ENCODE measurements at places on chromosomes 13 and 19.

- DNase-seq, result no peak
These were observed 383.0 kb downstream of the SLITRK1 start for GRCh38 chr13:83499286-83499685.

DNA sequence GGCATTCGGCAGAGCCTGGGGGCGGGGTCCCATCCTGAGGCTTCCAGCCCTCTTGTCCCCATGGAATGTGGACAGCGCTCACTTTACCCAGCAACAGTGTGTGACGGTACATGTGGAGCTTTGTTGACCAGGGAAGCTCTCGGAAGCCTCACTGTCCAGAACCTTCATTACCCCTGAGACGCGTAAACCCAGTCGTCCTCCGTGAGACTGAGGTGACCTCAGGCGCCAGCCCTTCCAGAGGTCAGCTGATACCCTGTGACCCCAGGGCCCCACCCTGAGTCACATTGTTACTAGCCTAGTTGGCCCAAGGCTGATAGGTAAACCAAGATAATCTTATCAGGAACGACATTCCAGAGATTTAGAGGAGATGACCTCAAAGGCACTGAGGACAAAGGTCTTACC is 10.2 kb upstream of the TMEM160 start:
- DNase-seq, result no peak

DNA sequence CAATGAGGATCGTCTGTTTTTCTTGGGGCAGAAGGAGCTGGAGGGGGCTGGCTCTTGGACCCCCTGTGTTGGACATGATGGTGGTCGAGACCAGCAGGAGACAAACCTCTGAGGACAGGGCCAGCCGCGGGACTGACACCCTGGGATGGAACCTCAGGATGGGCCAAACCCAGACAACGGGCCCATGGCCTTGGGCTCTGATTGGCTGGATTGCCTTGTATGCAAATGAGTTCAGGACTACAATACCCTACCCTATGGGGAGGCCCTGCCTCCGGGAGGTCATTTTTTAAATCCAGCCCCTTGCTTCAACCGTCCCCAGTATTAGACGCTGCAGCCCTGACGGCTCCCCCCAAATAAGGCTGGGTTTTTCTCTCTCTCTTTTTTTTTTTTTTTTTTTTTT is 22.0 kb downstream of the SLC5A5 start:
- no peak for DNase-seq

GRCh38 chr19:4094761-4095487 is 28.2 kb upstream of the ZBTB7A start:
- DNase-seq, result no peak

DNA sequence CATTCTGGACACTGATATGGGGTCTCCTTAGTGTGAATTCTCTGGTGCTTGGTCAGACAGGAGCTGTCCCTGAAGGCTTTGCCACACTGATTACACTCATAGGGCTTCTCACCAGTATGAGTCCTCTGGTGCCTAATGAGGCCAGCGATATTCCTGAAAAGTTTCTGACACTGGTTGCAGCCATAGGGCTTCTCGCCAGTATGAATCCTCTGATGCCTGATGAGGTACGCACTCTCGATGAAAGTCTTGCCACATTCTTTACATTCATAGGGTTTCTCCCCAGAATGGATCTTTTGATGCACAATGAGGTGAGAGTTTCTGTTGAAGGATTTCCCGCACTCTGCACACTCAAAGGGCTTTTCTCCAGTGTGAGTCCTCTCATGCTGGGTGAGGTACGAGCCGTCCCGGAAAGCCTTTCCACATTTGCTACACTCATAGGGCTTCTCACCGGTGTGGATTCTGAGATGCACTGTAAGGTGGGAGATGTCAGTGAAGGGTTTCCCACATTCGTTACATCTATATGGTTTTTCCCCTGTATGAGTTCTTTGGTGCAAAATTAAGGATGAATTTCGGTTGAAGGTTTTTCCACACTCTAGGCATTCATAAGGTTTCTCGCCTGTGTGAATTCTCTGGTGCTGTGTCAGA is 22.4 kb downstream of the ZNF329 start:
- DNase-seq, result no peak

GRCh38 chr19:5352229-5352763 is 11.7 kb upstream of the PTPRS start:
- no peak for DNase-seq

DNA sequence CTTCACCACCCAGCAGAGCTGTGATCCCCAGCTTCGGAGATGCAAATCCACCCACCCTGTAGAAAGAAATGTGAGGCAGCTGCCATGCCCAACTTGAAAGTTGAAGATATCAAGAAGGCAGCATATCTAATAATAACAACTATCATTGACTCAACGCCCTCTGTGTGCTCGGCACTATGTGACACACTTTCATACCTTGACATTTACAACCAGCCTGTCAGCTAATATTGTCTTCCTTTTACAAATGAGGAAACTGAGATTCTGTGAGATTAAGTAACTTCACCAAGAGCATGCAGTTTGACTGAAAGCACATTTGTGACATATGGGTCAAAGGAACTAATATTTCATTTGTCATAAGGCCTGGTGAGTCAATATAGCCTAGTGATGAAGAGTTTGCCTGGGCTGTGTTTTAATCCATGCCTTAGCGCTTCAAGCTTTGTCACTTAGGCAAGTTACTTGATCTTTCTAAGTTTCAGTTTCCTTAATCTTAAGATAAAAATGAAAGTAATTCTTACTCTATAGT is 137.0 kb downstream of the FLT1 start:
- DNase-seq, result peak; percentile 3

DNA sequence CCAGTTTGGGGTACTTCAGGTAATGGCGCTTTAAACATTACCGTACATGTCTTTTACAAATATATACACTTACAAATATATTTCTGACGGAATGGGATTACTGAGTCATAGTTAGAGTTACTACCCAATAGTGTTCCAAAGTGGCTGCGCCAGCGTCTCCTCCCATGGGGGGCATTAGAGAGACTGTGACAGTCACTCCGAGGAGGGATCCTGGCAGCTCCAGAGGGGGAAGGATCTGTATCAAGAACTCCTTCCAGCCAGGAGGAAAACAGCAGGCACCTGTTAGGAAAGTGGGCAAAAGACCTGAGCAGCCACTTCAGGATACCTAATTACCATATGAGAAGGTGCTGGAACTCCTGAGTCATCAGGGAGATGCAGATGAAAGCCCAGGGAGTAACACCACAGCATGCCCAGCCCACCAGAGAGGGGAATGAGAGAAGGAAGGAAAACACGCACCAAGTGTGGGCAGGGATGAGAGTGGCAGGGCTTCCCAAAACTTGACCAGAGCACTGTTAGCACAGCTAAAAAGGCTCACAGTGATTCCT is 52.9 kb downstream of the SLC7A9 start:
- no peak for DNase-seq

- peak; percentile 50 for DNase-seq
These were observed 10.8 kb downstream of the CLN5 start for GRCh38 chr13:77002590-77003190.

DNA sequence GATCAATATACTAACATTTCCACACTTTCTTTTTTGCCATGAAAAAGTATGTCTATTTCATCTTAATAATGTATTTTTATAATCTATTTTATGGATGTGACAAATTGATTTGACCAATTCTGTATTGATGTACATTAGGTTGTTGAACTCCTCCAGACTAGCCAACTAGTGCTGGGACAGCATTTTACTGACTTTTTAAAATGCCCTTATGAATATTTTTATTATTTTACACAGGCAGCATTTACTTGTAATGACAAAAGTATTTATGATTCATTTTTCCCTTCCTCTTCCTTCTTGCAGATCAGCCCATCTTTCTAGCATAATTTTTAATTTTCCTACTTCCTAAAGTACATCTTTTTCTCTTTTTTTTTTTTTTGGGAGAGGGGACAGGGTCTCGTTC is 918 bp upstream of the FUZ start:
- DNase-seq, result no peak

GRCh38 chr13:34391076-34391475 is 551.0 kb upstream of the NBEA start:
- DNase-seq, result peak; percentile 79

- no peak for DNase-seq
These were observed 23.1 kb downstream of the LYL1 start for GRCh38 chr19:13079542-13079986.

DNA sequence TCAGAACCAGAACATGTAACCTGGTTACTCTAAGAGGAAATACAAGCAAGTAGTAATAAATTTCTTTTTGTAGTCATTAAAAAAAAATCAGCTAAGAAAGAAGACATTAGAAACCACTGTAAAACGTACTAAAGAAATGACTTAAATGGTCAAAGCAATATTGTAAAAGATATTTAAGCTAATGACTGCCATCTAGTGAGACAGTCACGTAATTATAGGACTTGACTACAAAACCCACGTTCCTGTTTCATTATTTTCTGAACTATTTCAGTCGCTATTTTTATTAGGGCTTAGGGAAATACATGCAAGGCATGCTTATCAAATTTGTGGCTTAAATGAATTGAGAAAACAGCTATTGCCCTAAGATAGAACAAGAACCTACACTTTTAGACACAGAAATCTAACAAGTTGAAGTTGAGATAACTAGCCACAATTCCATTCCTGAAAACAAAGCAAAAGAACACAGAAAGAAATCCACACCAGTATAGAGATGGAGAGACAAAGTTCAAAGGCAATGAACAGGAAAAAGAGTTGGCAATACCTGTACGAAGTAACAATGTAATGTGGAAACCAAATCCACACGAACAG is 17.9 kb downstream of the ALG5 start:
- DNase-seq, result peak; percentile 57

GRCh38 chr19:47762615-47763308 is 15.7 kb upstream of the SELENOW start:
- DNase-seq, result no peak

DNA sequence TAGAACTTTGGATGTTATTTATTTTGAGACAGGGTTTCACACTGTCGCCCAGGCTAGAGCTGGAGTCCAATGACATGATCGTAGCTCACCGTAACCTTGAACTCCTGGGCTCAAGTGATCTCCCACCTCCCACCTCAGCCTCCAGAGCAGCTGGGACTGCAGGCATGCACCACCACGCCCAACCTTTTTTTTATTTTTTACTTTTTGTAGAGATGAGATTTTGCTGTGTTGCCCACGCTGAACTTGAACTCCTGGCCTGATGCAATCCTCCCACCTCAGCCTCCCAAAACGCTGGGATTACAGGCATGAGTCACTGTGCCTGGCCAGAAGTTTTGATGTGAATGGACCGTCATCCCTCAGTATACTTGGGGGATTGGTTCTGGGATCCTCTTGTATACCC is 13.7 kb downstream of the ANKRD27 start:
- no peak for DNase-seq

GRCh38 chr19:41595258-41595889 is 19.4 kb downstream of the CEACAM21 start:
- peak; percentile 86 for DNase-seq

DNA sequence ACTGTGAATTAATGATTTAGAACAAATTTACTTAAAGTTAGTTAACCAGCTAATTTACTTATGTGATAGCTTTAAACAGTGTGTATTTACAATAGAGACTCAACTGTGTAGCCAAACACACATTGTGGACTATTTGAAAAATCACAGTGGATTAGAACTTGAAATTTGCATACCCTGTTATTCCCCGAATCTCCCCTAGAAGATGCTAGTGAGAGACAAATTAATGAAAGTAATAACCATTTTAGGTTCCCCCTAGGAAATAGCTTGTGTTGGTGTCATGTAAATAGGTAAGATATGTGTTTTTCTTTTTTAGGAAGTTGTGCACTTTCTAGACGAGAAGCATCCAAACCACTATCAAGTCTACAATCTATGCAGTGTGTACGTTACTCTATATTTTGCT is 98.5 kb downstream of the C1QTNF9 start:
- no peak for DNase-seq

DNA sequence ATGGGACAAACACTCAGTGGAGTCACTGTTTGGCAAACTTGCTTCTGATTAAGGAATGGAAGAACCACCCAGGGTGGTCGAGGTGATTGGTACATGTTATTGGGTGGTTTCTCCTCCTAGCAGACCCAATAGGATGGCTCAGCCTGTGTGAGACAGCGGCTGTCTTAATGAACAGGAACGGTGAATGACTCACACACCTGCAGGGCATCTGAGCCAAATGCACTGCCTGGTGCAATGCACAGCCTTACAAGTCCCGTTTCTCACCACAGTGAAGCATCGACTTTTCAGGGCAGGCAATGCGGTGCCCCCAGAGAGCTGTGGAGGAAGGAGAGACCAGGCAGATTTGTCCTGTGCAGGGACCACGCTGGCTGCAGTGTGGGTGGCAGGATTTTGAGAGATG is 238.5 kb downstream of the FGF9 start:
- peak; percentile 61 for DNase-seq

- DNase-seq, result no peak
These were observed 46.1 kb downstream of the LATS2 start for GRCh38 chr13:21015284-21015683.

- peak; percentile 41 for DNase-seq
These were observed 14.1 kb upstream of the PCDH8 start for GRCh38 chr13:52862358-52863206.

DNA sequence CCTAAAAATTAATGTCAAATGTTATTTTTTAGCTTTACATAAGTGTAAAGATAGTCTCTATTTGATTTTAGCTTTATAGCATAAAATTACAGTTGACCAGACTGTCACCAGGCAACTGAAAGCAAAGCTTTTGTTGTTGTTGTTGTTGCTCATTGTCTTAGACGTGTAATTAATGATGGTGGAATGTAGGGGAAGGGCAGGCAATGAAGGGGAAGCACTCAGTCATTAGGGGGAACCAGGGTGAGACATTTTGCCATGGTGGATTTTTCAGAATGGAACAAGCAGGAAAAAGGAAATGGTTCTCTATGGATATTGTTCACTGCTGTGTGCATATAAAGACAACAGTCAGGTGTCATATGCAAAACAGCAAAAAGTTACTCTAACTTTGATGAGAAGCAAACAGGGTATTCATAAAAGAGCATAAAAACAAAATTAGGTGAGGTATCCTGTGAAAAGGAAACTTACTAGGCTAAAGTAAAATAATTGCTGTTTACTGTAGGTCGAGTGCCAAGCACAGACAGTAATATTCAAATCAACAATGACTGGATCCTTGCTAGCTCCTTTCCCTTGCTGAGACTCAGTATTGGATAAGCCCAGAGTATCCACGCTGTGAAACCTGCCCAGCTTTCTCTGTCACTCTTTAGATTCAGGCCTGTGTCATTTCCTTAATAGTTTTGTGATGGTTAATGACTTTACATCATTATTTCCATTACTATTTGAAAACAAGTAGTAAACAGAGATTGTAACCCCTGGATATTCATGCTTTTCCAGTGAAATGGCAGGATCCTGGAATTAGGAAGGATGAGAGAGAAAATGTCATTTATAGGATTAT is 110.5 kb downstream of the LRCH1 start:
- DNase-seq, result peak; percentile 37

All from epithelial cell of esophagus (primary cell).